ENCODE measurements at places on chromosomes 1 and 21.

GRCh38 chr1:61132176-61132638 lies 49.8 kb downstream of the NFIA start:
- DNase-seq, result no peak

DNA sequence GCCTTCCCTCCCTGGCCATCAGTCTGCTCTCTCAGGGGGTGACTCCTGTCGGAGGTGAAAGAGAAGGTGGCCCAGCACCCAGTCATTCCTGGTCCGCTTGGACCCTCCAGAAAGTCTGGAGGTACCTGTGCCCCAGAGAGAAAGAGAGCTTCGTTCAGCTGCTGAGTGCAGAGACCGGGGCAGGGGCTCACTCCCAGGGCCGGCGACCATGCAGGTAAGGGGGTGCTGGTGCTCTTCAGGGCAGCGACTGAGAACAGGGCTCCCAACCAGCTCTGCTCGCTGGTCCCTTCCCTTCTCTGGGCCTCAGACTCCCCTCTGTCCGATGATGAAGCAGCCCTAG lies 30.1 kb downstream of the HSPG2 start:
- no peak for DNase-seq

- DNase-seq, result no peak
Measured at GRCh38 chr1:185044387-185044786, 971 bp upstream of the RNF2 start.

GRCh38 chr1:93702111-93702827 lies 20.6 kb upstream of the BCAR3 start:
- peak; percentile 86 for DNase-seq

DNA sequence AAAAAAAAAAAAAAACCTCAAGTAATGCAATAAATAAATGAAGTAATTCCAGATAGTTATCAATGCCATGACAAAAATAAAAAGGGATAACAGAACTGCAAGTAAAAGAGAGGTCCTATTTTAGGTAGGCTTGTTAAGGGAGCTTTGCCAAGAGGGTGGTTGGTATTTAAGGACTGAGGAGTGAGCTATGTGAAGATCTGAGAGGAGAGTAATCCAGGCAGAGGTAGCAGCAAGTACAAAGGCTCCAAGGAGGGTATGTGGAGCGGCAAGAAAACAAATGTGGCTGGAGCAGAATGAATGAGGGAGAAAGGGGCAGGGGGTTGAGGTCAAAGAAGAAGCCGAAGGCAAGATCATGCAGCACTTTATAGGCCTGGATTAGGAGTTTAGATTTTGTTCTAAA lies 59.9 kb upstream of the CDC42BPA start:
- no peak for DNase-seq

- DNase-seq, result no peak
Measured at GRCh38 chr1:241939798-241940197, 17.8 kb upstream of the BECN2 start.

- no peak for DNase-seq
Measured at GRCh38 chr1:14606632-14607031, 8.1 kb downstream of the KAZN start.

DNA sequence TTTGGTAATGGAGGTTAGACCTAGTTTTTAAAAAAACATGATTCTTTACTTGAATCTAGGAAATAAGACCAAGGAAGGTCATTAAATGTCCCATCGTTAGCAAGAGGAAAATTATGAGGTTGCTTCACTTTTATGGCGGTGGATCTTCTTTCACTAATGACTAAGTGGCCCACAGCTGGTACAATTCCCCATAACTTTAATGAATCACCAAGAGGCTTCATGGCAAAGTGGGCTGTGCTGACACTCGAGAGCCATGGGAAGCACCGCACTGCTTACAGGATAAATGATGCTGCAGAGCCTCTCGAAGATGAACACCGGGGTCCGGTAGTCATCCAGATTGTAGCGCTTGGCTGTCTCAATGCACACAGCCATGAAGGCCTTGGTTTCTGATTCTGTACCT lies 108.8 kb downstream of the UBR4 start:
- no peak for DNase-seq

- DNase-seq, result no peak
Measured at GRCh38 chr1:107140703-107141490, at the start of gene NTNG1. NTNG1 (plus strand) TSS chr1:107141039.

- DNase-seq, result no peak
Measured at GRCh38 chr1:205532996-205533735, 28.7 kb downstream of the CDK18 start.

- DNase-seq, result no peak
Measured at GRCh38 chr1:1567891-1568291, 6.8 kb downstream of the SSU72 start.

DNA sequence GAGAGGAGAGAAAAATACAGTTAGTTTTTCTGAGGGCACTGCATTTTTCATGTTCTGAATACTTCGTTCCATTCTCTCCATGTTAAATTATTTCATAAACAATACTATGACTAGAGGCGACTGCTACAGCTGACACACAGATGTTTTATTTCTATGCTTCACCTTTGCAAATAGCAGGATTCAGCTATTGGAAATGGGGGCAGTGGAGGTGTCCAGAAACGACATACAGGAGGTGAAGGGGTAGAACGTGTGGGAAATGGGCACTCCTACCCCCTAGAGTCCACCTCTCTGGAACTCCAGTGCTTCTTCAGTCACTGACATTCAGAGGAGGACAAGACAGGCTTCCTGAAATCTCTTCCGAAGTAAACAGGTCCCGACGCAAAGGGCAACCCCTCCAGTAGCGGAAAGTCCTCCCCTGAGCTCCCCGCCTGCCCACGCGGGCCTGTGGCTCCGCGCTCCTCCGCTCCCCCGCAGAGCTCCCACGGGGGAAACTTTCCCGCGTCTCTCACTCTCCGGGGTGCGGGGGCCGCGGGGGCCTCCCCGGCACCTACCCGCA lies 480 bp downstream of the DPYD start:
- no peak for DNase-seq

Measured in PC-9 (cell line).